Nephron progenitor cell (in vitro differentiated cells): ENCODE measurements at places on chromosomes 11 and 22.

GRCh38 chr11:128465946-128466705, 121.2 kb downstream of the ETS1 start:
- DNase-seq: no peak

- DNase-seq: no peak
These were observed 83.2 kb downstream of the TRIM29 start for GRCh38 chr11:120054753-120055045.

GRCh38 chr11:102229510-102230123, 87.7 kb upstream of the BIRC3 start:
- no peak for DNase-seq

DNA sequence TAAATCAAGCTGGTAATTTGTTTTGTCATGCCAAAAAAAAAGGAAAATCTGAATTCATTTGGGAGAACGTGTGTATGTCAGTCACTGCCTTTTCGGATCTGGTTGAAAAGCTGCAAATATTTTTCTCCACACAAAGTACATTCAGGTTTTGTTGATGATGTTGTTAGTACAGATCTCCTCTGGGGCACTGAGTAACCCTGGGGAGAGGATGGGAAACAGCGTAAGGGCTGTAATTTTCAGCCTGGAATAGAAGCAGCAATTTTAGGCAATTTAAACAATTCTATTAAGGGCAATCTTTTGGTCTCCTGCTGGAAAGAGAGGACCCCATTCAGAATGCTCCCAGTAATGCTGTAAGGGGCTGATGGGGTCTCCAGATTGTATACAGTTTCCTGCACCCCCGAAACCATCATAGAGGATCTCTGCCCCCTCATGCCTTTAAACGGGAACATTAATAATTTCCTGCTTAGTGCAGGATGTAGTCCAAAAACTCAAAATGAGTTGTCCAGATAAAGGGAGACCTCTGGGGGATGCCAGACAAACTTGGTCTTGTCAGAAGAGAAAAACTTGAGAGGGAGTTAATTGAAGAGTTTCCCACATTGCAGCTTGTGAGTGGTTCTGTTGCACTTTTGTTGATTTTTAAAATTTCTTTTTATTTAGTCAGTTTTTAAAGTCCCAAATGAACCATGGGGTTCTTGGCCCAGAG, 132.3 kb downstream of the COMMD9 start:
- DNase-seq: no peak

DNA sequence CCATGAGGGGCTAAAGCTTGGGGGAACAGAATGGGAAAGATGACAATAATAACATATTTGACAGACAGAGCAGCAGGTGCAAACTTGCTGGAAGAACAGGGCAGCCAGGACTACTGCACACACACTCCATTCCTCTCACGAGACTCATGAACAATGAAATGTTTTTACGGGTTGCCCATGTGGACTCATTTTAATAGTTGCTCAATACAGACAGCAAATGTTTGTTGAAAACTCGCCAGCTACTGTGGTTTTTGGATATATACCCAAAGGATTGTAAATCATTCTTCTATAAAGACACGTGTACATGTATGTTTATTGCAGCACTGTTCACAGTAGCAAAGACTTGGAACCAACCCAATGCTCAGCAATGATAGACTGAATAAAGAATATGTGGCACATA, 10.3 kb downstream of the SYT13 start:
- DNase-seq: no peak

- no peak for DNase-seq
These were observed 142.1 kb upstream of the B3GAT1 start for GRCh38 chr11:134554106-134554505.

DNA sequence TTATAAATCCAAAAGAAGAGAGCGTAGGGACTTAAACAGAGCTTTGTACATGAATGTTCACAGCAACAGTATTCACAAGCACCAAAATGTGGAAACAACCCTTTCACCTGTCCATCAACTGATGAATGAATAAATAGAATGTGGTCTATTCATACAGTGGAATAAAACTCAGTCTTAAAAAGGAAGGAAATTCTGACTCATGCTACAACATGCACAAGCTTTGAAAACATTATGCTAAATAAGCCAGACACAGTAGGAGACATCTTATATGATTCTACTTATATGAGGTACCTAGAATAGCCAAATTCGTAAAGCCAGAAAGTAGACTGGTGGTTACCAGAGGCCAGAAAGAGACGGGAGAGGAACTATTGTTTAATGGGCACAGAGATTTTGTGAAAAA, 74.3 kb downstream of the SHANK2 start:
- DNase-seq: no peak

DNA sequence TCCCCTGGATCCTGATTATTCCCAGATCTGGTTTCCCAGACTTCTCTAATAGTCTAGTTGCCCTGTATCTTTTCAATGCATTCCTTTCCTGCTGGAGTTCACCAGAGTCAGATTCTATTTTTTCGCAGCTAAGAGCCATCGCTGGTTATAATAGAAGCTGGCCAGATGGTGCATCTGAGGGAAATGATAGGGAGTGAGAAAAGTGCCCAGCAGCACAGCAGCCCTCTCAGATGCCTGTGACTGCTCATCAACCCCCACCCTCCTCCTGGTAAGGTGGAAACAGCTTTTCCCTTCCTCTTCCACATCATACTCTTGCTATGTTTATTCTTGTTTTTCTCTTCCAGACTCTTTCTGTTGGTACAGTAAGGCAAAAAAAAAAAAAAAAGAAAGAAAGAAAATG, 12.8 kb downstream of the OR8A1 start:
- DNase-seq: no peak

- no peak for DNase-seq
These were observed 5.6 kb downstream of the SLC29A2 start for GRCh38 chr11:66365711-66366619.

DNA sequence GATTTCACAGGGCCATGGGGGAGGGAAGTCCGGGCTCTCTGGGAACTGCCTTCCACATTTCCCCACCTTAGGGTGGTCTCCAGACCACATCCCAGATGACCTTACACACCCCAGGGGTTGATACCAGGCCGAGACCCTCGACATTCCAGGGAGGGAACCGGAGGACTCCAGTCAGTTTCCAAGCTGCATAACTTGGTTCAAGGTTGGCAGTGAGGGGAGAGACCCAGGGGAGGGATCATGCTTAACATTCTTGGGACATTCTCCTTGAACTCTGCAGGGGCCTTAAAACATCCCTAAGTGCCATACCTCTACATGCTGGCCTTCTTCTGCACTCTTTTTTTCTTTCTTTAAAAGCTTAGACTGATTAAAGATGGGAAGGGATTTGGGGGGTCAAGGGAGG, 251.0 kb downstream of the ST3GAL4 start:
- no peak for DNase-seq

DNA sequence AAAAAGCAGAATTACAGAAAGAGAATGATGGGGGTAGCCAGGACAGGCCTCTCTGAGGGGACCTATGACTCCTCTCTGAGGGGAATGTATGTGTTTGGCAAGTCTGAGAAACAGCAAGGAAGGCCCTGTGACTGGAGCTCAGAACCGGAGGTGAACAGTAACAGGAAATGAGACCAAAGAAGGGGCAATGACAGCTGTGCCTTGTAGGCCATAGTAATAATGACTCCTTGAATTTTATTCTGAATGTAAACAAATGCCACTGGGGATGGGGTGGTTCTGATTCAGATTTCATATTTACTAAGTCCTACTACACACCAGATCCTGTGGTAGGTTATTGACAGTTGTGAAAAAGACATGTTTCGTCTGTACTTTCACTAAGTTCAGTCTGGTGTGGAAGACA, 52.8 kb upstream of the APOA1 start:
- DNase-seq: no peak

DNA sequence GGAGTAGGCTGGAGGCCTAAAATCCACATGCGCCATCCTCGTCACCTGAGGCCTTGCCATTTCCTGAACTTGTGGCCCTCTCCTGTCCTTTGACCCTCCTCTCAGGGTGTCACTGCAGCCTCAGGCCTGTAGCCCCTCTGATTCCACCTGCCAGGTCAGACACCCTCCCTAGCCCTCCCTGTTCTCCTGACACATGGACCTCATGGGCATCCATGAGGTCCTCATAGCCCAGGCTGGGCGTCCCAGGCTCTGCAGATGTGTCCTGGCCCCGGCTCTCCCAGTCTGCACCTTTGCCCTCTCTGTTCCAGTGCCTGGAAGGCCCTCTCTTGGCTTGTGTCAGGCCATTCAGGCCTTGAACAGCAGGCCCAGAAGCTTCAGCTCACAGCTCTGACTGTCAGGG, 15.8 kb downstream of the RAB36 start:
- no peak for DNase-seq

DNA sequence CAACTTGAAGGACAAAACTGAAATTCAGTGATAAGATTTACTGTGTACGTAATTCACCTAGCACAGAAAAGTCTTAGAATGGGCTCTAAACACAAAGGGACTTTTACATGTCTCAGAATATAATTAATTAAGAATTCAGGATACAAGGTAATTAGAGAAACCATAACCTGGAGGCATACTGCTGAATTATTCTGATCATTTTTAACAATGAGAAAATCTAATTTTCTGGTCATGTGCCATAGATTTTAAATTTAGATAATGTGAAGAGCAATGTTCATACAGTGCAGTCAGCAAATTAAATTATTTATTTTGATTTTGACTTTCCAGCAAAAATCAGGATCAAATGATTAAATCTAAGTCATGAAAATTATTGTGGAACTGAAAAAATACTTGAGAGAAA, 67.0 kb upstream of the MTNR1B start:
- DNase-seq: no peak

DNA sequence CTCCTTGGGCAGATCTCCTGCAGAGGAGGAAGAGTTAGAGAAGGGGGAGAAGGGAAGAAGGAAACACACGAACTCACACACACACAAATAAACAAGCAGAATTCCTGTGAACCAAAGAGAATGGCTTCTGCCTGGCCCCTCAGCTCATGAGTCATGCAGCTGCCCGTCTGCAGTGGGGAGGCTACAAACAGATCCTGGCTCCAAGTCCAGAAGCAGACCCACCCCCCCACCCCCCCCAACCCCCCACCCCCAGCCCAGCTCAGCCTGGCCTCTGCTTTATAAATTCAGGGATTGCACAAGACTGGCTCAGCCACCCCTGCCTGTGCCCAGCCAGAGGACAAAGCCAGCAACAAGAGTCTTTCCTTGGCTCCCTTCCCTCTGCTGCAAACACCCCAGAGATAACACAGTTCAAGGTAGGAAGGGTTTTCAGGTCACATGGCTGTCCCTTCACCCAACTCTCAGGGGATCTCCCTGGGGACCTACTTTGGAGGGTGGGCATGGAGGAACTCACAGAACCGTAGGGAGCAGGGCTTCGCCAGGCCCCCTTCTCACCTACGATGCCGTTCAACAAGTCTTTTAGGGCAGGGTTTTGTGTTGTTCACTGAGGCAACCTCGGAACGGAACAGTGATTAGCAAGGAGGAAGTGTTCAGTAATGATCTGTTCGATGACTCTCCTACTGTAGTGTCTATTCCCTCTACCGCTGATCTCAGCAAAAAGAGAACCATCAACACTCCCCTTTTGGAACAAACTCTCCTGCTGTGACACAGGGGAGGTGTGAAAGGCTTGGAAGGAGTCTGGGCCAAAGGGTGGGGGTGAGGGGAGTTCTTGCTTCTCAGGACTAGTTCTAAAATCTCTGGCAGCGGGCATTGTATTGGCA, 35.5 kb downstream of the RPL27A start:
- DNase-seq: no peak

GRCh38 chr11:65340226-65340625, 6.6 kb downstream of the DPF2 start:
- no peak for DNase-seq

- peak; percentile 36 for DNase-seq
These were observed 48.1 kb upstream of the TOP3B start for GRCh38 chr22:22030493-22031182.
